Hippocampal formation (tissue), 2 donors: ENCODE measurements at places on chromosomes 6 and 20.
A peak's percentile ranks its signal among the peaks of the same experiment; 100 is the strongest.

DNA sequence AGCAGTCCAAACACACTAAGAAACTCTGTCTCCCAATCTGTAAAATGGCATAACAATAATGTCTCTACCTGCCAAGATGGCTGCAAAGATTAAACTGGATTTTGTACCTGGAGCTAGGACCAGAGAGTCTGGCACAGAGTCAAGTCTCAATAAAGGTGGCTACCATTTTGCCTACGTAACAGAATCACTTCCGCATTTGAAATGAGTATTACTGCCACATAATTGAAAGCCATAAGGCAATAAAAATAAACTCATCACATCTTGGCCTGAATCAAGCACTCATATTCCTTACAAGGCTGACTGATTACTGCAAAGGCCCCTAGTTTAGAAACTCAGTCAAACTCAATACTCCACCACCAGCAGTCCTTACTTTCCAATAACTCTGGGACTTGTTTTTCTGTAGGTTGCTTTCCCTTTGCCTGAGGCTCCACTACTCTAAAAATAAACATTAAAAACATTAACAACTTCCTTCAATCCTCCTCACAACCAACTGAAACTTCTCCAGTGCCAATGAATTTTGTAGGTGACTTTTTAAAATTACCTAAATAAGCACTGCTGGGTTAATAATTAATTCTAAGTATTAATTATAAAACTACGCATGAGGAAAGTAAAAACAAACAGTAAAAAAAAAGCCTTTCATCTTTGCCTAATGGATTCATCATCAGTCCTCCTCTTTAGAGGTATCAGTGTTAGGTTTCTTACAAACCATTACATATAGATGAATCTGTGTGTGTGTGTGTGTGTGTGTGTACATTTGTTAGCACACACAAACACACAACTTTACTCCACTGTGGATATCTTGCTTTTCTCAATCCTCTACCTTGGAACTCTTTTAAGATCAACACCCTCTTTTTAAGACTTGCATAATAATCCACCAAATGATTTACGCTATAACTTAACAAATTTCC is 3.7 kb downstream of the KIF16B start:
- DNase-seq: no peak

GRCh38 chr6:161442420-161442819 is 168.6 kb upstream of the AGPAT4 start:
- DNase-seq: no peak

DNA sequence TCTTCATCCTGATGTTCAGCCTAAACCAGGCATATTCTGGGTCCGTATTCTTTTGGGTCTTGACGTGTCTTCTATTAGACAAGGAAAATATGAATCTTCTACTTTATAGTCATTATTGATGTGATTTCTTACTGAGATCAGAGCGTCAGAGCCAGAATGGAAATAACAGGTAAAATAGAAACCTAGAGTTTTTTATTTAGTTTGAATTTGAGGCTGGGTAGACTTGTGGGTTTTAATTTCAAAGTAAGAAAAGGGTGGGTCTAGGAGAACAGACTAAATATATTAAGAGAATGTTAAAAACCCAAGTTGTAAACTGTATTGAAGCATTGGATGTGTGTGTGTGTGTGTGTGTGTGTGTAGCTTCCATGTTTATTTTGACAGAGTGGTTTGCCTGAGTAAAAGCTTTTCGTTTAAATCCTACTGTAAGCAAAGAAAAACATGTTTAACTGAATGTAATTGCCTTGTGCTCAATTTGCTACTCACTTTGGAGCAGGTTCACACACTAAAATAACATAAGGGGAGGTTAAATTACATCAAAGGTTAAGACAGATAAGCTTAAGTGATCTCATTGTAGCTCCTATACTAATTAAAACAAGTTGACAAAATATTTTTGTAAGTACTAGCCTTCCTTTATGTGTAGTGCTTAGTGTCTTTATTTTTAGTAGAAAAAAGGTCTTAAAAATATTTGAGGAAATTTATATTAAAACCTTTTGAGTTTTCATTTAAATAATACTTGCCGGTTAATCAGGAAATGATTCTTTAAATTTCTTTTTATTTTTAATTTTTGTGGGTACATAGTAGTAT is 17.4 kb downstream of the HECA start:
- no peak for DNase-seq

DNA sequence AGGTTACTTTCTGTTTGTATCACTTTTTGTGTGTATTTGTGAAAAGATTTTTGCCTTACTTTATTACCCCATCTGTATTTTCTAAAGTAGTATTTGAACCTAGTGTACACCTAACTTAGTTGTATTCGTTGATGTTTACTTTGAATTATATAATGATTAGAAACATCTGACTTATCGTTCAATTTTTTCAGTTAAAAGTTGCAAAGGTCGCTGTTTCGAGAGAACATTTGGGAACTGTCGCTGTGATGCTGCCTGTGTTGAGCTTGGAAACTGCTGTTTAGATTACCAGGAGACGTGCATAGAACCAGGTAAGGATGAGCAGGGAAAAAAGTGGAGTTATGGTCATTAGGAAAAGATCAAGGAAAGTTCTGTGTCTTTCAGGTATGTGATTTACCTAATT is 42.0 kb downstream of the ENPP1 start:
- DNase-seq: no peak

- no peak for DNase-seq
Observed at GRCh38 chr6:144824018-144824417, 538.9 kb downstream of the UTRN start.

GRCh38 chr20:967796-968742 is 34.0 kb downstream of the RSPO4 start:
- DNase-seq: no peak

- no peak for DNase-seq
Observed at GRCh38 chr6:4487538-4487937, 288.7 kb upstream of the CDYL start.

DNA sequence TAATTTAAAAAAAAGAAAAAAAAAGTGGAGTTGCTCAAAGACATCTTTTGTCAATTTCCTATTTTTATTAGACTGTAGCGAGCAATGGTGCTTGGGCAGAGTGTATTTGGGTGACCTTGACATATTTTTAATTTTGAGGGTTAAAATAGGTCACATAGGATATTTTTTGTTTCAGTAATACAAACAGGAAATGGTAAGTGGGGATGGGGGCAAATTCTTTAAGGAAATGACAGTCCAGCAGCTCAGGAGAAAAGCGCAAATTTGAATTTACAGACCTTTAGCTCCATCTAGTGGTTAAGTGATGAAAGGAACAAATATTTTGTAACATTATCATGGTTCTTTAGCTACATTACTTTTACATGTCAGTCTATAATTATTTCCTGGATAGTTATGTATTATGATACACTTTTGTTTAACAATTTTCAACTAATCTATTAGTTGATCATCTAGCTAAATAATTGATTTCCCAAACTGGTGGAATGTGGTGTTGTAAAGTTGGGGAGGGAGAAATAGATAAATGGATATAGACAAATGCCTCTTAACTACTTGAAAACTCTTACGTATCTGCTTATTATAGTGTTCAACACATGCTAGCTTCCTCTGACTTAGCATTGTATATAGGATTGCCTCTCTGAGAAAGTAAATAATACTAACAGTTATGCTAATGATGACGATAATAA is 10.0 kb downstream of the CITED2 start:
- DNase-seq: peak; percentile 73

- no peak for DNase-seq
Observed at GRCh38 chr6:56604186-56604585, 38.5 kb downstream of the DST start.

DNA sequence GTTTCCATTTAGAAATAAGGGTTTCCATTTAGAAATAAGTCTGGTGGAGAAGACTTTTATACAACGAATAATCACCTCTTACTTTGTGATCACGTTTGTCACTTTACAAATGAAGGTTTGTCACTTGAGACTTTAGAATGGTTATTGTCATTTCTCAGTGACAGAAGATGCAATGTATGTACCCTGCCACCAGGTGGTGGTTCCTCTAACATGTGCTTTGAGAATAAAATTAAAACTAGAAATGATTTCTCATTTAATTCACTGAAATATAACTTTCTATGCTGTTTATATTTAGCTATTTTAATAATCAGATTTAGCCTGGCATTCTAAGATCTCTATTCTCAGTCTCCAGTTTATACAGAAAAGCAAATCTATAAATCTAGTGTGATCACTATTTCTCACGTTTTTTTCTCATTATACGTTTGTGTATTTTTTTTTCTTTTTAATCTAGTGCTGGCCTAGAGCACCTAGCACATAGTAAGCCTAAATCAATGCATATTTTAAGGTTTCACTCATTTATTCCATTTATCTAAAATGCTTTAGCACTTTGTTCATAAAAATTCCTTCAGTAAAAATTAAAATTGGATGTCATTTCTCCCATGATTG is 57.4 kb upstream of the TFAP2D start:
- DNase-seq: no peak

GRCh38 chr20:60345106-60345505 is 386.9 kb downstream of the CDH26 start:
- no peak for DNase-seq

- peak; percentile 27 for DNase-seq
Observed at GRCh38 chr6:134347885-134348805, 30.2 kb upstream of the SGK1 start.

GRCh38 chr20:22629447-22629846 is 45.1 kb upstream of the FOXA2 start:
- no peak for DNase-seq

DNA sequence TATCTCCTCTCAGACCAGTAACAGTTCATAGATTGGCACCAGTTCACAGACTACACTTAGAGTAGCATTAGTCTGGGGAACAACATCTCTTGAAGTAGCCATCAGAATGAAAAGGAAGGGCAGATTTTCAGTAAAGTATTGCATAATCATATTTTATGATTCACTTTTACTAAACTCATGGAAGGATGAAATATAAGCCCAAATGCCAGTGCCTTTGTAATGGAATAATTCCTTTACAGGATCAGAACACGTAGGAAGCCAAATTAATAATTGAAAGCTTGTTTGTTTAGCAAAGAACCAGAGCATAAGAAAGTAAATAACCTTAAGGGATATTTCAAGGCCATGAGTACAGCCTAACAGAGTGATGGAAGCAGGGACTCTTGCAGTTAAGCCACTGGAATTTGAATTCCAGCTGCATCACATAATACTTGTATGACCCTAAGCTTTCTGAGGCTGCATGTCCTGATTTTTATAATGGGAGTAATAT is 11.4 kb upstream of the LOC128125822 start:
- no peak for DNase-seq

DNA sequence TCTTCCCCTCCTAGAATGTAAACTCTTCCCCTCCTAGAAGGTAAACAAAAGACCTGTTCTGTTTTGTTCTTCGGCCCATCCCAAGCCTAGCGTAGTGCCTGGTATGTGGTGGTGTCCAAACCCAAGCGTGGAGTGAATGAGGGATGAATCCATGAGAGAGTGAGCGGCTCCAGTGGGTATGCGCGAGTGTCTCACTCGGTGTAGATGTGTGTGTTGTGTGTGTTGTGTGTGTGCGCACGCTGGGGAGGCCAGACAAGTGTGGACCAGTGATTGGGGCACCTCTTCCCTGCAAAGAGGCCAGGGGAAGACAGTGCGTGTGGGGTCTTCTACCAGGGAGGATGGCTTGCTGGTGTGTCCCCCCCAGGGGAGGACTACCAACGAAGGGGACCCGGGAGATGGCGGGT is 392 bp upstream of the SLC2A10 start:
- DNase-seq: no peak

DNA sequence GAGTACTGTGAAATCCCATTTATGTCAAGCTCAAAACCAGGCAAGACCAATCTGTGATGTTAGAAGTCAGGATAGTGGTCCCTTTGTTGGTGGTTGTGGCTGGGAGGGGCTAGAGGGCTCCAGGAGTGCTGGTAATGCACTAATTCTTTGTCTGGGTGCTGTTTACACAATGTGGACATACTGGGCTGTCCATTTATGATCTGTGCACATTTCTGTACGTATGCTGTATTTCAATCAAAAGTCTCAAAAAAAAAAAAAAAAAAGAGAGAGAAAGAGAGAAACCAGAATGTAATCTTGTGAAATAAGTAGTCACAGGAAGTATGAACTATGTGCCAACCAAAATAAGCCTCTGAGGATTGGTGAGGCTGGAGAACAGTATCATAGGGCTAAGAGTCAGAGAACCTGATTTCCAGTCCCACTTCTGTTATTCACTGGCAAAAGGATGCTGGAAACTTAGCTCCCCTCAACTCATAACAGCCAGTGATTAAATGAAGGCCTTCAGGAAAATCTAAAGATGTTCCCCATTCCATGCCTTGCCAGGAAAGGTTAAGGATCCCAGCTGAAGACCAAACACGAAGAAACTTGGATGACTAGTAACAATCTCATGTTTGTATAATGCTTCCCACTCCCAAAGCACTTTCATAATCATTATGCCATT is 19.6 kb upstream of the TRAM2 start:
- no peak for DNase-seq
